ENCODE measurements at places on chromosomes 12 and 14.

DNA sequence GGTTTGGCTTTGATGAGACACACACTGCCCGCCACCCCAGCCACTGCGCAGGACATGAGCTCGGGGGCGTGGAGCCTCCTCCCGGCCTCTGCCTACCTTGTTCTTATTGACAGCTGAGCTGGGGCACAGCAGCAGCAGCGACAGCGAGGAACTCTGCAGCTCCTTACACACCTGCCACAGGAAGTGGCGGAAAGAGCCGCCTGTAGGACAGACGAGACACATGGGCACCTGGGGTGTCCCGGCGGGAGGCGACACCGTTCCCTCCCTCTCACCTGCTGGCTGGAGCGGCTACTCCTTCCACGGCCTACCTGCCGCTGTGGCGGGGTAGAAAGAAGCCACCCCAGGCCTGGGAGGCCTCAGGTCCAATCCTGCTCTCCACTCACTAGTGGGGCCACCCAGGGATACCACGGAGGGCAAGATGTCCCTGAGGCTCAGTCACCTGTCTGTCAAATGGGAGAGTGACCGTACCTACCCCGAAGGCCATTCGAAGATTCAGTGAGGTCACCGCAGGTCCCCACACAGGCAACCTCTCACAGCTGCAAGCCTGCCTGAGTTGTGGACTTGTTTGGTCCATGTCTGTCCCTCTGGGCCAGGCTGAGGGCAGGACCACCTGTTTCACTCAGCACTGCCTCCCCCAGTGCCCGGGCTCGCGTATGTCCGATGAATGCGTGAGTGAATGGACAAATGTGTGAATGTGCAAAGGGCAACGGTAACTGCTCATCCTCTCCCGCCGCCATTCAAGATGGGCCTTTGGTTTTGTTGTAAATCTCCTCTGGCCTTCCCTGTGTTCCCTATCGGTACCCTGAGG is 42.6 kb downstream of the TRAFD1 start:
- no peak for DNase-seq

- no peak for DNase-seq
Measured at GRCh38 chr12:62375603-62376002, 91.0 kb upstream of the MON2 start.

DNA sequence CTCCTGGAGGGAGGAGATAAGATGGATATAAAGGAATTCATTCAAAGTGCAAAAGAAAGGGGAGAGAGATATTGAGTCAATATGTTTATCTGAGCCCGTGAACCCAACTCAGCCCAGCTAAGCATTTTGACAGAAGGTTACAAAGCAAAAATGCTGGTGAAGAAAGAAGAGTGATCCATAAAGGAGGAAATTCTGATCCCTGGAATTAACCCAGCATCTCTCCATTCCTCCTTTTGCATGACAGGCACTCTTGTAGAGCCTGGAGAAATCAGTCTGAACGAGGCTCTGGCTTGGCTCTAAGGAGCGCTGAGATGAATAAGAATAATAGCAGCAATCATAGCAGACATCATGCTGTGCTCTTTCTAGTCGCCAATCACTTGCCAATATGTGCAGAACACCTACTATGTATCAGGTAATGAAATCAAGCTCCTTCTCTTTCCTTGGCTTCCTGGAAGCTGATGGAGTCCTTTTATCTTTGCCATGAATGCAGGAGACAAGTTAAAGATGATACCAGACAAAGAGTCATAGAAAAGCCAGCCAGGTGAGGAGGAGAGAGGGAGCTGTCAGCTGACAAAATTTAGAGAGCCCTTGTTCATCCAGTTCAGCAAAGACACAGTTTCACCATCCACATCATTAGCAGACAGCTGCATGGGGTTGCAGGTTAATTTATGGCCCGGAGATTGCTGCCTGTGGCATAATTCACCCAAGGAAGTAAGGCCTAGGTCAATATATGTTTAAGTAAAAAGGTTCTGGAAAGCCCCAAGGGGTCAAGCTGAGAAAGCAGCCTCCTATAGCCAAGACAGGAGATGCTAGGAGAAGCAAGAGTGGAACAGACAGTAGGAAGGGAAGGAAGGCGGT is 476.5 kb upstream of the TBX3 start:
- DNase-seq: no peak

GRCh38 chr12:48981757-48982157 is 3.6 kb downstream of the WNT1 start:
- DNase-seq: no peak

GRCh38 chr12:132686825-132687210 is 324 bp downstream of the POLE start:
- no peak for DNase-seq

Measured in hypothalamus (tissue), 51 donors.